ENCODE measurements at places on chromosomes 2 and 18.

- DNase-seq, result no peak
These were observed 264.3 kb downstream of the ZNF516 start for GRCh38 chr18:76230791-76231190.

DNA sequence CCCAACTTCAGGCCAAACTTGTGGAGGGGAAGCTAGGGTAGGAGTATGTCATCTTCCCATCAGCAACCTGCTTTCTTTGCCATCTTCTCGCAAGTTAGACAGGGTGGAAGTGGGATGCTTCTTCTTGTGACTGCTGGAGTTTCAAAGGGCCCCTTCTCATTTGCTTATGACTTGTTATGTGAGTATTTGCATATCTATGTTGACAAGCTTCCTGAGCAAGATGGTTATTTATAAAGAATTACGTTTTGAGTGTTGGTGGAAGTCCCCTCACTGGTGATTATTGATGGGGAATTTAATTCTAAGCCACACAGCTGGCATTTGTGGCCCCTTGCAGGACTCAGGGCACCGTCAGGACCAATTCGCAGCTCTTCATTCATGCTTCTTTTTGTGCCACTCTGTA lies 791.0 kb downstream of the LRRTM4 start:
- no peak for DNase-seq

- DNase-seq, result no peak
These were observed 162.7 kb upstream of the HDAC4 start for GRCh38 chr2:239563561-239563960.

- no peak for DNase-seq
These were observed 77.2 kb downstream of the ARHGEF4 start for GRCh38 chr2:130913891-130914290.

GRCh38 chr2:12005886-12006681 lies 259.7 kb downstream of the LPIN1 start:
- no peak for DNase-seq

DNA sequence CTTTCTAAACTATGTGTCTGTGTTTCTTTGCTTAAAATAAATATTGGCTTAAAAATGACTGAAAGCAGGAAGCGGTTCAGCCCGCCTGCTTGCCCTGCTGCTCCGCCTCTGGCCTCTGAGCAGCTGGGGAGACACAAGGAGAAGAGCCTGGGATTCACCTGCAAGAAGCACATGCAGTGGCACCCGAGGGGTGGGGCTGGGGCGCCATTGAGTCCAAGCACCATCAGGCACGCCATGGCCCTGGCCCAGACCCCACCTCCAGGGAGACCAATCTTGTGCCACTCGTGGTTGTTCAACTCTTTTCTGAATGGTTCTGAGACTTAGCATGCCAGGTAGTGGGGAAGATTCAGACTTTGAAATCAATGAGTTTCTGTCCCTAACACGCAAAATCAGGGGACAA lies 495.5 kb upstream of the MYT1L start:
- no peak for DNase-seq

GRCh38 chr2:204051984-204052556 lies 115.5 kb downstream of the ICOS start:
- peak; percentile 37 for DNase-seq

- DNase-seq, result no peak
These were observed 89.4 kb upstream of the EML6 start for GRCh38 chr2:54634021-54634420.

DNA sequence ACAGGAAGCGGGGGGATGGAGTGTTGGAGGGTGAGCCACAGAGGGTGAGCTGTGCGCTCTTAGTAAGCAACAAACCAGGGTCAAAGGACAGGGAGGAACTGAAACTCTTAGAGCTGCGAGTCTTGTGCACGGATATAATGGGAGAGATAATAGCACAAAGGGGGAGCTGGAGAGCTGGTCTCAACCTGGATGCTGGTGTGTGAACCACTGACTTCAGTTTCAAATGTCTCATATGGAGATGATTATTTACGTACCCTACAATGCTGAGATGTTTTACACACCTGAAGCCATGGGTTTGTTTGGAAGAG lies 35.9 kb downstream of the PTGR3 start:
- DNase-seq, result no peak

- no peak for DNase-seq
These were observed 77.2 kb downstream of the NAT8 start for GRCh38 chr2:73564986-73565385.

DNA sequence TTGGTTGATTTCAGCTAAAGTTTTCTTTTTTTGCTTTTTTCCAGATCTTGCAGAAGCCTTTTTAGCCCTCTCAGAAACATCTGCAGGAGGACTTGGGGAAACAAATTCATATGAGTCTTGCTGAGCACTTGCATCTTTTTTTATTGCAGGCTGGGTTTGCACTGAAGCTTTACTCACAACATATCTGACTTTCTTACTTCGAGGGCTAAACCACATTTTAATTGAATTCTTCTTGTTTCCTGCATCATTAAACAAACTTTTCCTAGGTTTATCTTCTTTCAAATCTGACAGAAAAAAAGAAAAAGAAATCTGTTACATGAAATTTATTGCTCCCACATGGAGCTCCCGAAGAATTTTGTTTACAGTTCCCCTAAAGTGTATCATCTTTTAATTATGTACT lies 28.3 kb downstream of the BARD1 start:
- DNase-seq, result no peak

DNA sequence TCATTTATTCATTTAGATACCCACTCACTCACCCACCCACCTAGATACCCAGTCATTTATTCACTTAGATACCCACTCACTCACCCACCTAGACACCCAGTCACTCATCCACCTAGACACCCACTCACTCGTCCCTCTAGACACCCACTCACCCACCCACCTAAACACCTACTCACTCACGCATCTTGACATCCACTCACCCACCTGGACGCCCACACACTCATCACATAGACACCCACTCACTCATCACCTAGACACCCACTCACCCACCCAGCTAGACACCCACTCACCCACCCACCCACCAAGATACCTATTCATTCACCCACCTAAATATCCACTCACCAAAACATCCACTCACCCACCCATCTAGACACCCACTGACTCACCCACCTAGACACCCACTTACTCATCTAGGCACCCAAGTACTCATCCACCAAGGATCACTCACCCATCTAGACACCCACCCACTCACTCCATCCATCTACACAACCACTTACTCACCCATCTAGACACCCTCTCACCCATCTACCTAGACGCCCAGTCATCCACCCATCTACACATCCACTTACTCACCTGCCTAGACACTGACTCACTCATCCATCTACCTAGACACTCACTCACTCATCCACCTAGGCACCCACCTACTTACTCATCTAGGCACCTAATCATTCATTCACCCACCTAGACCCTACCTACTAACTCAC lies 723.7 kb upstream of the RAB6C start:
- no peak for DNase-seq

GRCh38 chr18:64852281-64852680 lies 703.4 kb upstream of the LINC00305 start:
- DNase-seq, result no peak

GRCh38 chr2:176589825-176590440 lies 320.7 kb downstream of the MTX2 start:
- DNase-seq, result no peak

- peak; percentile 22 for DNase-seq
These were observed 8.7 kb downstream of the FEZ2 start for GRCh38 chr2:36589230-36589630.

- DNase-seq, result no peak
These were observed 66.6 kb downstream of the NEURL3 start for GRCh38 chr2:96438589-96438988.

DNA sequence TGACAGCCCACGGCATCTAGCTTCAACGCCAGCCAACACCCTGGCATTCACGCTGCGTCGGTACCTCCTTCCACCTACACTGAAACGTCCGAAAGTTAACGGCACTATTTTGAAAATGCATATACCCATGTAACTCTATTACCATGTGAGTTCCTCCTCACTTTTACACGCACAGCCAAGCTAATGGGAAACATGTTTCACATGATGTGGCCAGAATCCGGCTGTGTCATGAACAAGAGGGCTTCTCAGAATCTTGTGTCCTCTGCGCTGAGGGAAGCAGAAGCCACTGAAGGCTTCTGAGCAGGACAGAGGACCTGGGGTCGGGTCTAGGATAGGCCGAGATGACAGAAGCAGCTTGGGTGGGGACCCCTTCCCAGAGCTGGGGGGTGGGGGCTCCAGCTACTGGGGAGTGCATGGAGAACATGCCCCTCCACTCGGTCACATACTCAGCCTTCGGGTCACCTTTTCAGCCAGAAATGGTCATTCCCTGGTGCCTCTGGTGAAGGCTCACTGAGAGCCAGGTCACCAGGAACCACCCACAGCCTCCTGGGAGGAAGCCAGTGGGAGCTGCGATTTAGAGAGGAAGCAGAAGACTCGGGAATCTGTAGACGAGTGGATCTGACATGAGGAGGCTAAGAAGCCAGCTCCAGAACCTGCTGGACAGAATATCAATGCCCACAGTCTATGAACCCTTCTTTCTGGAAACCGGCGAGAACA lies 41.5 kb downstream of the HDAC4 start:
- no peak for DNase-seq

DNA sequence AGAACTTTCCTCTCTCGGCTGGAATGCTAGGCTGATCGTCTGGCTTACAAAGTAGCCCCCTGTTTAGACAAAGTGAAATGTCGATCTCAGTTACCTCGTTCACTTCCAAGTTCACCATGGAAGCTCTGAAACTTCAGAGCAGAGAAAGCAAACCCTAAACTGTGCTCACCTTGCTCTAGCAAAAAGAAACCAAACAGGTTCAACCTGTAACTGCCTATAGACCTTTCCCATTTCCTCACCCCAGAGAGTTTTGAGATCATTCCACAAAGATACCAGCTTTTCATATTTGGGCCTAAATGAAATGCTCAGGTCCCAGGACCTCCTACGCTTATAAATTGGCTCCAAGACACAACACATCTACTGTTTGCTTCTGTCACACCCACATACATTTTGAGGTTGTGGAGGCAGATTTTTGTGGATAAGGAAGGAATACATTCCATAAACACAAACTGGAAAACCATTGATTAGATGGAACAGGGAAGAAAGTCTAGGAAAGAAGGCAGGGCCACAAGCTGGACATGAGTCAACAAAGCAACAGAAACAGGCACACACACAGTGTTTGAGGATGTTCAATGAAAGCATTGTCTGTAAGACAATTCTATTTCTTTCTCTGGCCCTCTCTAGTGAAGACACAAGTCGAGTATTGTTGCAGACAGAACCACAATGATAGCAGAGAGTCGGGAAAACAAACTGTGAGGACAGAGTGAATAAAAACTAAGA lies 52.8 kb upstream of the TGIF1 start:
- DNase-seq, result peak; percentile 97

DNA sequence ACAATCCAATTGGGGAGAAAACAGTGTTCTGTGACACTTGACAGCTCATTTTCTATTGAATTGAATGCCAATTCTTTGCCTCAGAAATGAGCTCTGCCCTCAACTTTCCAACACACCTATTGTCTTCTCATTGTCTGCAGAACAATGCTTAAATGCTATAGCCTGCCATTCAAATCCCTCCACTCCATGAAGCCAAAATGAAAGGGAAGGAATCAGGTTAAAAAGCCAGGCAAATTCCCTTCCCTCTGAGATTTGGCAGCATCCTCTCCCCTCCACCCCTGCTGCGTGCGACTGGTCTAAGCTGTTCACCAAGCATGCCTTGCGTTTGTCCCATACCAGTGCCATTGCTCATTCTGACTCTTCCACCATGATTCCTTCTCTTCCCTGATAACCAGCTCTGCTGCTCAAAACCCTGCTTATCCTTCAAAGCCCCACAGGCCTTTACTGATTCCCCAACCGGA lies 32.4 kb upstream of the TMEM131 start:
- DNase-seq, result no peak

- no peak for DNase-seq
These were observed 20.8 kb downstream of the TNFRSF11A start for GRCh38 chr18:62345909-62346308.

DNA sequence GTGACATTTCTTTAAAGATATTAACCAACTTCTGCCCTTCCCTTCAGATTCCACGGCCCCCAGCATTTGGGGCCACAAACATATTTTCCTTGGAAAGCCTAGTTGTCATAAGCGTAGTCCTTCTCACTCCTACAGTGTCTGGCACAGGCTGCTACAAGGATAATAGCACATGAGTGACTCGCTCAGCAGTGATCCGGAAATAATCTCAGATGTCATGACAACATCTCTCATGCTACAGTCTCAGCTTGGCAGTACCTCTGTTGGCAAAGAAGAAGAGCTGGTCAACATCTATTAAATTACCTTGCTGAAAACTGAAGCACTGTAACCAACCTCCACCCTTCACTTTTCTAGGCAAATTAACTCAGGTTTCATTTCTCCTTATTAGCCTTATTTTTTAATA lies 351.7 kb downstream of the RAD51AP2 start:
- DNase-seq, result no peak

DNA sequence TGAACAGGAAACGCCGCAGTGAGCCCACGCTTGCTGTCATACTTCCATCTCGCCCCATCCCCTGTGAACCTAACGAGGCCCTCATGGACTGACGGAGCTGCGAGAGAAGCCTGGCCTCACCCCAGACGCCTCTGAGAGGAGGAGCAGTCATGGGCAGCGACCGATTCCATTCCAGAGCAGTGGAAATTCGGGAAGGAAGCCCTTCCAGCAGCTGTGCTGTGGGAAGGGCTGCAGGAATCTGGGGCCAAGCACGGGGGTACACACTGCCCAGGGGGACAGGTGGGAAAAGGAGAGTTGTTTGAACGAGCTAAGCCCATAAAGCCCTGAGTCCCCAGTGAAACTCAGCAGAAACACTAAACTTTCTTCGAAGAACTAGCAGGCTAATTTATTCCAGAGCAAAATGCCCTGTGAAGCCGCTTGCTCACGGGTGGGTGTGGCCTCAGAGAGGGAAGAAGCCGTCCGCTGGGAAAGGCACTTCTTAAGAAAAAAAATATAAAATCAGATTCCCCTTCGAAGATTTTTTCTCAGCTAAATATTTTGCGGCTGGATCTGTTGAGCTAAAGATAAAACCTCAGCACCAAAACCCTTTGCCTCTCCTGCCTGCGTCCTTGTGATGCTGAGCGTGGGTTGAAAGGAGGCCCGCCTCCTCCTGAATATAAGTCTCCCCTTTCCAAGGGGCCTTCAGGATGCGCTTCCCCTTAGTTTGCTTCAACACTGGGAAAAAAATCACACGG lies 38.2 kb downstream of the ANKMY1 start:
- no peak for DNase-seq

DNA sequence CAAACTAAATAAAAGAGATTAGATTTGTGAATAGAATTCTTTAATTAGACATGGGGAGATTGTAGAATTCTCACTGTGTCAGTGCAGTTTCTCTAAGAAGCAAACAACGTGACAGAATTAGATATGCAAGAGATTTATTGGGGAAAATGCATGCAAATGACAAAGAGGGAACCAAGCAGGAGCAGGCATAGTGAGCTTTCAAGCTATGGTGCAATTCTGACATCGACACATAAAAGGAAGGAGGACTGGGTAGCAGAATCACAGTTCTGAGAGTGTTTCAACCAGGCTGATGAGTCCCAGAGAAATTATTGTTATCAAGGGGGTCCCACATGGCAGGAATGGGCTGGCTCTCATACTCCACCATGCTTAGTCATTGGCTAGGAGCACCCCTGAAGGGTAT lies 338.4 kb downstream of the FIGN start:
- DNase-seq, result no peak

GRCh38 chr2:168430431-168430830 lies 25.6 kb upstream of the CERS6 start:
- DNase-seq, result no peak

- no peak for DNase-seq
These were observed 73.9 kb upstream of the LPIN2 start for GRCh38 chr18:3086871-3087270.
